ENCODE measurements at places on chromosomes 6 and 20.
A peak's percentile ranks its signal among the peaks of the same experiment; 100 is the strongest.

DNA sequence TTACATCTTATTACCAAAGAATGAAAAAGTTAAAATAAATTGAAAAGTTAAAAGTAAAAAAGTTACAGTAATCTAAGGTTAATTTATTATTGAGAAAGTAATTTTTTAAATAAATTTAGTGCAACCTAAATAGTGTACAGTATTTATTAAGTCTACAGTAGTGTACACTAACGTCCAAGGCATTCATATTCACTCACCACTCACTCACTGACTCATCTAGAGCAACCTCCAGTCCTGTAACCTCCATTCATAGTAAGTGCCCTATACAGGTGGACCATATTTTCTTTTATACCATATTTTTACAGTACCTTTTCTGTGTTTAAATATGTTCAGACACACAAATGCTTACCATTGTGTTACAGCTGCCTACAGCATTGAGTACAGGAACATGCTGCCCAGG is 624.7 kb upstream of the NOX3 start:
- no peak for DNase-seq

DNA sequence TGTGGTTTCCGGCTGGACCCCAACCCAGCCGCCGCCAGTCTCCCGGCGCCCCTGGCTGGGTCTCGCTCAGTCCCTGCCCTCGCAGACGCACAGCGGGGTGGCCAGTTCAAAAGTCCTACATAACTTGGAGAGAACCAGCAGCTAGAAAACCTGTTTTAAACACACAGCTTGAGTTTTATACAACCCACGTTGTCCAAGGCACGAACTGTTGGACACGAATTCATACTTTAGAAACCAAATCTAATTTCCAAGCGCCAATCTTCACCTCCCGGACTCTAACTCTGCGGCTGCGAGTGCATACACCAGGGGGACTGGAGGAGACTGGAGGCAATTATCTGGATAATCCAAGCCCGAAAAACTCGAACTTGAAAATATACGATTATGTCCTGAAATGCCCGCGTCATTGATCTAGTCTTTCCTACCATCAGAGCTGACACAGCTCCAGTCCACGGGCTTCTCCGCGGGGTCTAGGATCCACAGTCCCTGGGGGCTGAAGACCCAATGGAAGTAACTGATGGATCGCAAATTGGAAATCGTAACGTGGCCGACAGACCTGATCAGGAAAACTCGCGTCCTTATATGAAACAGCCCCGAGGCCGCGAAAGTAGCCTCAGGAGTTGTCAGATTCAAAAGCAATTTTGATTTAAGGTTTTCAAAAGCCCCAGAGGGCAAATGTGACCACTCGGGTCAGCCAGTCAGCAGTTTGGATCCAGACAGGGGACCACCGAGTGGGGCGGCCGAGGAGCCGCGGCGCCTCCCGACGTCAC is 843 bp upstream of the HEY2 start:
- no peak for DNase-seq

DNA sequence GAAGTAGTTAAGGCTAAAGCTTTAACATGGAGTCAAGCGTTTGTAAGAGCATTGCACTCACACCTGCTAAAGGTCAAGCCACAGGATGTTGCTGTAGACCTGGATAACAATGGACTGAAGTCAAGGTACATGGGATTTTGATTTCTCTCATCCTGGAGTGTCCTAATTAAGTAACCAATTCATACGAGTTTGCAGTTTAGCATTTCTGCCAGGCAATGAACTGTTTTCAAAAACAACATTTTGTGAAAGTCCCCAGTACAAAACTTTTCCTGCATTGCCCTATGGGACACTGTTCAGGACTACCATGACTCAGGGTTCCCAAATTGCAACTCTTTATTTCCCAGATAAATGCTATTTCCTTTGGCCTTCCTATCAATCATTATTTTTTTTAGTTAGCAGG is 17.4 kb upstream of the SIRPB1 start:
- DNase-seq, result no peak

- no peak for DNase-seq
Observed at GRCh38 chr20:8153281-8153908, 21.3 kb downstream of the PLCB1 start.

DNA sequence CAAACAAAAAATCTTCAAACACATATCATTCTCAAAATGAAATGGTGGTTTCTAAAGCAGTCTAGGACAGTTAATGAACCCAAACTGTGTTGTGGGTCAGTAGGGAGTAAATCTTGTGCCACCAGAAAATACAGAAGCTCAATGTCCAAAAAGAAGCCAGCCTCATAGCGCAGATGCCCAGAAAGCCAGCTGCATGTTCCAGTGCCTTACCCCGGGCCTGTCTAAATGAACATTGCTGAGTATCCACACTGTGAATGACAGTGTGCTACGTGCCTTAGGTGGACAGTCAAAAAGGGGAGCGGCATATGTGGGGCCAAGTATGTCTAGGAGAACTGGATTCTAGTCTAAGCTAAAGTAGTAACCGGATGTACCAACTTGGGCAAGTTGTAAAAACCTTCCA is 10.9 kb downstream of the FYN start:
- no peak for DNase-seq

DNA sequence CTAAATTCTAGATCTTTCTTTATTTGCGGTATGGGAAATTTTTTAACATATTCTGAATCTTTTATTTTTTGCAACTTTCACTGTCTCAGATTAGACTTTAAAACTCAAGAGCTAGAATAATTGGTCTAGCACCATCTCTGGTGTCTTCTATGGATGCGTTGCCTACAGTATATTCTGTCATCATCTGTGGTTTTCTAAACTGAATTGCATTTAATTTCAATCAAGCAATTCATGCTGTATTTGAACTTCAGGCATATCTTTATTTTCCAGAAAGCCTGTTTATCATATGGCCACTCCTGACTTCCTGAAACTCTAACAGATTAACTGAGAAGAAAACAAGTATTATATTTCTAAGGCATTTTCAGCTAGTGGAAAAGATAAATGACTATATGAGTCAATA is 281.6 kb downstream of the PLCB1 start:
- no peak for DNase-seq

GRCh38 chr20:14616003-14616402 is 278.6 kb upstream of the FLRT3 start:
- DNase-seq, result no peak

DNA sequence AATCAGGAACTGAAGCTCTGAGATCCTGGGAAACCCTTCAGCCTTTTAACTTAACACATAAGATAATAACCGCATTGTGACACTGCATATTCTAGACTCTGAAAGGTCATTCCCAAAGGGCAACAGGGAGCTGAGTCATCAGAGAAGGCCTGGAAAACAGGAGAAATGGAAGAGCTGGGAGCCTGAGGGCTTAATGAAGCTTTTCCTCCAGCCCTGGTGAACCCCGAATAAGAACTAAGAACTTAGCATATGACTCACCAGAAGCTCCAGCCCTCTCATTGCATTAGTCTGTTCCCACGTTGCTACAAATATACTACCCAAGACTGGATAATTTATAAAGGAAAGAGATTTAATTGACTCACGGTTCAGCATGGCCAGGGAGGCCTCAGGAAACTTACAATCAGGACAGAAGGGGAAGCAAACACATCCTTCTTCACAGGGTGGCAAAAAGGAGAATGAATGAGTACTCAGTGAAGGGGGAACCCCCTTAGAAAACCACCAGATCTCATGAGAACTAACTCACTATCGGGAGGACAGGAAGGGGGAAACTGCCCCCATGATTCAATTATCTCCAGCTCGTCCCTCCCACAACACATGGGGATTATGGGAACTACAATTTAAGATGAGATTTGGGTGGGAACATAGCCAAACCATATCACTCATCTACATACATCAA is 648.5 kb downstream of the TFAP2A start:
- no peak for DNase-seq

DNA sequence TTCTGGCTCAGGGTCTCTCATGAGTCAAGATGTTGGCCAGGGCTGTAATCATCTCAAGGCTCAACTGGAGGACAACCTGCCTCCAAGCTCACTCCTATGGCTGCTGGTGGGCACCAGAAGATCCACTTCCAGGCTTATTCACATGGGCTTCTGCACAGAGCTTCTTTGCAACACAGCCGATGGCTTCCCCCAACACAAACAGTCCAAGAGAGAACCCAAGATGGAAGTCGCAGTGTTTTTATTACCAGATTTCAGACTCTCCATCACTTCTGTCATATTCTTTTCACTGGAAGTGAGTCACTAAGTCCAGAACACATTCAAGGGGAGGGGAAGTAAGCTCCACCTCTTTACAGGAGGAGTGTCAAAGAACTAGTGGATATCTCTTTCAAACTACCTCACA is 75.5 kb downstream of the CD164 start:
- DNase-seq, result no peak

DNA sequence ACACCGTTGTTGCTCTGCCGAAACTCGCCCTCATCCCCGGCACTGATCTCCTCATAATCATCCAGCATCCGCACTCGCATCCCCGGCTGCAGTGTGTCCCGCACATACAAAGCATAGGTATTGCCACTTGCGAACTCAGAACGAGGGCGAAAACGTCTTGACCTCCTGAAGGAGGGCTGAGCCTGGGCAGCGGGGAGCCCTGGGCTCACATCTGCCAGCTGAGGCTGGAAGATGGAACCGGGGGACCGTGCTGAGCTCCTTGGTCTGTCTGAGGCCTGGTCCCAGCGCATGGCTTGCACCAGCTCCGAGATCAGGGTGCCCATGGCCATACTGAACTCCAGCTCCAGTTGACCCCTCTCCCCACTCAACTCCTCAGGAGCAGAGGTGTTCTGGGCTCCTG is 2.7 kb downstream of the CUL7 start:
- DNase-seq, result no peak

- no peak for DNase-seq
Observed at GRCh38 chr20:50218987-50219435, 28.4 kb downstream of the CEBPB start.

GRCh38 chr20:50120935-50121693 is 8.2 kb upstream of the UBE2V1 start:
- DNase-seq, result peak; percentile 47

- DNase-seq, result no peak
Observed at GRCh38 chr6:4565301-4566250, 210.6 kb upstream of the CDYL start.

DNA sequence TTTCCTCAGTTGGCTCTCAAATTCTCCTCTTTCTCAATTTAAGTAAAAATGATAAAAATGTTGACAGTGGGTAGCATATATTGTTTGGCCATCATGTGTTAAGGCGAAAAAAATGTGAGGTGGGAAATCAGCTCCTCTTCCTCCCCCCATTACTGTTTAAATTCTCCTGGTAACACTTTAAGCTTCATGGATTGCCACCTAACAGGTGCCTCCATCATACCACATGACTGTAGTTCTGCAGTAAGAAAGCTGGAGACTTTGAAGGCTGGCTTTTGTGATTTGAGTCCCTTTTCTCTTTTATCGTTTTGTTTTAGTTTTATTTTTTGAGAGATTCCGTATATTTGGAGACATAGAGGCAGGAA is 1.2 kb downstream of the ZFAND3 start:
- no peak for DNase-seq

DNA sequence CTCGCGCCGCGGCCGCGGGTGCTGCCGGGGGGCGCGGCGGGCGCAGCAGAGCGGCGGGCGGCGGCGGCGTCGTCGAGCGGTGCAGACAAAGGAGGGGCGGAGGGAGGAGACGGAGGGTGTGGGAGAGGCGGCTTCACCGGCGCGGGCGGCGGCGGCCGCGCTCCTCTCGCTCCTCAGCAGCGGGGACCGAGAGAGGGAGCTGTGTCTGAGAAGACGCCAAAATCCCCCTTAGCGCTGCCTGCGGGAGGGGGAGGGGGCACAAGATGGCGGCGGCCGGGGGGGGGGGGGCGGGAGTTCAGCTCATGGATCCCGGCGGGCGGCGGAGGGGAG is 296 bp downstream of the ADNP start:
- no peak for DNase-seq

DNA sequence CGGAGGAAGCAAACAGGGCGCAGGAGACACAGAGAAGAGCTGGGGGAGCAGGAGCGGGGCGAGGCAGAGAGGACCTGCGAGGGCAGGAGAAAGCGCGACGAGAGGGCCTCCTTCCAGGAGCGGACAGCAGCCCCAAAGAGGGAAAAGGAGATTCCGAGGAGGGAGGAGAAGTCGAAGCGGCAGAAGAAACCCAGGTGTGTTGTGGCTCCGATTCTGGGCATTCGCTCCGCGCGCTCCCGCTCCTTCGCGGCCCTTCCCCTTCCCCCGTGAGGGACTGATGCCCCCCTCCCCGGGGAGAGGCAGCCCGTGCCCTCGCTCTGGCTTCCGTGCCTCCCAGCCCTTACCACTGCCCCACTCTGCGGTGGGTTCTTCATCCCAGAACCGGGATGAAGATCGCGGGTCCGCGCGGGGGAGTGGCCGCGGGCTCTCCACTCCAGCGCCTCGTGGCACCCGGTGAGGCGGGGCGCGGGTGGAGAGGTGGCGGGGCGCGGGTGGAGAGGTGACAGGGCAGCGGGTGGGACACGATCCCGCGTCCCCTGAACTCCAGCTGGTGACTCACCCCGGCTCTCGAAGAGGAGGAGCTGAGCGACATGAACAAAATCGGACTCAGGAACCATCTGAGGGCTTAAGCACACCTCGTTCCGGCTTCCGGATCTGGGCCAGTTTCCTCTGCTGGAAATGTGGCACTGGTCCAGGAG is 22.4 kb downstream of the TMC2 start:
- DNase-seq, result no peak

DNA sequence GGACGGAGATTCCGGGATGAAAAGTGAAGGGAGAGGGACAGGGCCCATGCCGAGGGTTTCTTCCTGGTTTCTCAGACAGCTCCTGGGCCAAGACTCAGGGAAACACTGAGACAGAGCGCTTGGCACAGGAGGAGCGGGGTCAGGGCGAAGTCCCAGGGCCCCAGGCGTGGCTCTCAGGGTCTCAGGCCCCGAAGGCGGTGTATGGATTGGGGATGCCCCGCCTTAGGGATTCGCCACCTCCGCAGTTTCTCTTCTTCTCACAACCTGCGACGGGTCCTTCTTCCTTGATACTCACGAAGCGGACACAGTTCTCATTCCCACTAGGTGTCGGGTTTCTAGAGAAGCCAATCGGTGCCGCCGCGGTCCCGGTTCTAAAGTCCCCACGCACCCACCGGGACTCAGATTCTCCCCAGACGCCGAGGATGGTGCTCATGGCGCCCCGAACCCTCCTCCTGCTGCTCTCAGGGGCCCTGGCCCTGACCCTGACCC is 55.0 kb upstream of the HLA-A start:
- DNase-seq, result no peak

- DNase-seq, result peak; percentile 25
Observed at GRCh38 chr6:32154514-32155161, 697 bp downstream of the PPT2 start.

DNA sequence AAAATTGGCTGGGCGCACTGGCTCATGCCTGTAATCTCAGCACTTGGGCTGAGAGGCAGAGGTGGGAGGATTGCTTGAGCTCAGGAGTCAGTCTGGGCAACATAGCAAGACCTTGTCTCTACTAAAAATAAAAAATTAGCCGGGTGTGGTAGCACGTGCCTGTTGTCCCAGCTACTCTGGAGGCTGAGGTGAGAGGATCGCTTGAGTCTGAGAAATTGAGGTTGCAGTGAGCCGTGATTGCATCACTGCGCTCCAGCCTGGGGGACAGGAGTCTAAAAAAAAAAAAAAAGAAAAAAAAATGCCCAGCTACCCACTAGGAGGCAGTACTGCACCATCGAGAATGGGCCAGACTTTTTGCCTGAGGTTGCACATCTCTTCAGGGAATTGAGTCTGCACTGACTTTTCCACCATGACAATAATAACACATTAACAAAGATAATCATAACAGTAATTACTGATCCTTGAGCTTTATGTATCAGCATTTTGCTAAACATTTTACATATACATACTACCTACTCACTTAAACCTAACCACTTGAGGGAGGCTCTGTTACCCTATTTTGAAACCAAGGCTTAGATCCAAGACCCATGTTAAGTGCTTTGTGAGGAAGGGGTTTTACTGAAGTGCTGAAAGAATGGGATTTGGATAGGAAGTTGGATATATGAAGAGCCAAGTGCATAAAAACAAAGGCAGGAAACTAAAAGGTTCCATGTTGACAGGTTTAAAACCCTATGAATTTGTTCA is 21.0 kb downstream of the SRSF3 start:
- DNase-seq, result peak; percentile 20

All from stimulated activated CD4-positive, alpha-beta T cell treated with anti-CD3 and anti-CD28 coated beads, Interleukin-4, amount 100 ng/mL, for 48 hours (primary cell).